ENCODE measurements at places on chromosomes 2 and 18.

- DNase-seq = no peak
Measured at GRCh38 chr2:219408631-219409030, 9.5 kb upstream of the DES start.

DNA sequence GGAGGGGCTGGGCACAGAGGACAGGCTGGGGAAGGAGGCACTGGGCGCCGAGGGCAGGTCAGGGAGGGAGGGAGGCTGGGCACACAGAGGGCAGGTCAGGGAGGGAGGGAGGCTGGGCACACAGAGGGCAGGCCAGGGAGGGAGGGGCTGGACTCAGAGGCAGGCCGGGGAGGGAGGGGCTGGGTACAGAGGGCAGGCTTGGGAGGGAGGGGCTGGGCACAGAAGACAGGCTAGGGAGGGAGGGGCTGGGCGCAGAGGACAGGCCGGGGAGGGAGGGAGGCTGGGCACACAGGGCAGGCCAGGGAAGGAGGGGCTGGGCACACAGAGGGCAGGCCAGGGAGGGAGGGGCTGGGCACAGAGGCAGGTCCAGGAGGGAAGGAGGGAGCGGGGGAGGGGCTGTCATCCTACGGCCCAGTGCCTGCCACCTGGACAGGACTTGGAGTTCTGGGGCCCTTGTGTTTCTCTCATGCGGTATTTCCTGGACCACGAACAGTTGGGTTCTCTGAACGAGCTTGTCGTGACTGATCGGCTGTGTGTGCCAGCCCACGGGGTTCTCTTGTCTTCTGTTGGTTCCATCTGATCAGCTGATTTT, 46.7 kb upstream of the KCNG2 start:
- no peak for DNase-seq

DNA sequence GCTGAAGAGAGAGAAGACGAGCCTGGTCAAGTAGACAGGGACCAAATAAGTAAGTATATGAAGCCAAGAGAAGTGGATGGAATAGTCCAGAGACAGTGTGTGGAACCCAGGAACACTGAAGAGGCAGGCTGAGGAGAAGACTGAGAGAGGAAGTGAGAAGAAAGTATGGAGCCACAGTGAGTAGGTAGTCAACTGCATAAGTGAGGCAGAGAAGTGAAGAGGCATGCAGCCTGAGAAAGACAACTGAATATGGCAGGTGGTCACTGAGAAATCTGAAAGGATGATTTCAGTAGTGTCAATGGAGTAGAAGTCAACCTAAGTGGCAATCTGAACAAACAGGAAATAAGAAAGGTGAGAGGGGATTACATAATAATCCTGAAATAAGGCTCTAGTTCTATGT, 55.4 kb downstream of the CWC22 start:
- DNase-seq = no peak

- DNase-seq = no peak
Measured at GRCh38 chr2:126494593-126494992, 161.4 kb upstream of the GYPC start.

- peak; percentile 94 for DNase-seq
Measured at GRCh38 chr2:30147715-30148610, 1.2 kb downstream of the YPEL5 start.

DNA sequence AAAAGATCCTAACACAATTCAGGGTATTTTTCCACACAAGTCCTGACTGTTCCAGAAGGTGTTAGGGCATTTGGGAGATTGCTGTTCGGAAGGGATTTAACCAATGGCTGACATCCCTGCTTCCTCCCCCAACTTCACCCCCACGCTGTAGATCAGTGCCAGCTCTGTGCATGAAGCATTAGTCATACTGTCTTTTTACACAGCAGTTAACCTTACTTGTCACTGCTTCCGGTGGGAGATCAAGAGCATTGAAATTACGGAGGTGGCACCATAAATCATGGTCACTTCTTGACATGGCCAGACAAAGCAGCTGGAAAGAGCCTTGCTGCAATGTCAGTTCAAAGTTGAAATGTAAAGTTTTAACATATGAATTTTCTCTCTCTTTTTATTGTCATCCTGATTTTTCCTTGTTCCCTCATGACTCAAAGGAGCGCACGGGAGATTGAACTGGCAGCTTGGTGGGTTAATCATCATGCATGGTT, 70.2 kb downstream of the HRH4 start:
- DNase-seq = no peak

Measured in erythroblast (primary cell).